Omental fat pad (tissue), 4 donors: ENCODE measurements at places on chromosomes 6 and 20. TPM values are rescaled to one million over a fixed set of nuclear protein-coding genes. Genes with fewer than 3 reads are reported as not detected.

Gene PCMT1
- 108 TPM for total RNA-seq

Gene ME1
- total RNA-seq = 20.1 TPM

DNA sequence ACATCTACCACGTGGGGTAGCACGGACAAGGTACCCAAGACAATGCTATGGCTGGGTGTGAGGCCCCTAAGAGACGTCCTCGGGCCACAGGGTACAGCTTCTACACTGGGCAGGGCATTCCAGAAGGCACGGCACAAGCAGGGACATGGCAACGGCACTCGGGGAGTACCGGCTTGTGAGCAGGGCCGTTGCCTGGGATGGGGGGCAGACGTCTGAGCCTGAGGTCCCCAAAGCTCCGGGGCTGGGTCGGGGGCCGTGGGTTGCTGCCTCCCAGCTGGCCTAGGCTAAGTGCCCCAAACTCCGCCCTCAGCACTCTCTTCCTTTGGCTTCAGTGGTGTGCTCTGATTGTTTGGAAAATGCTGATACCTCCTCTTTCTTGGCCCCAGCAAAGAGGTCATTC is 110.6 kb downstream of the SULF2 start:
- no peak for DNase-seq

Gene MUCL3
- not detected for total RNA-seq

DNA sequence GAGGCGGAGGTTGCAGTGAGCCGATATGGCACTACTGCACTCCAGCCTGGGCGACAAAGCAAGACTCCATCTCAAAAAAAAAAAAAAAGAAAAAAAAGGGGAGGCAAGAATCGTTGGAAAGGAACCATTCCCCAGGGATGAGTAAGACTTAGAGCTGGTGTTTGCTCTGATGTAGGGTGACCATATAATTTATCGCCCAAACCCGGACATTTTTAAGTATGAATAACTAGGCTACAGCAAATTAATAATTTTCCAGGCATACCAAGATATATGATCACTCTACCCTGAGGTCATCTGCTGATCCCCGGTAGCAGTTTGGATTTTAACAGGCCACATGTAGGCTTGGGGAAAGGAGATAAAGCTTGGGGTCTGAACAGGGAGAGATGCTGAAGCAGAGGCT is 260.9 kb downstream of the BTBD9 start:
- no peak for DNase-seq

- DNase-seq = no peak
Observed at GRCh38 chr6:31730631-31731086, 1.6 kb upstream of the DDAH2 start.

DNA sequence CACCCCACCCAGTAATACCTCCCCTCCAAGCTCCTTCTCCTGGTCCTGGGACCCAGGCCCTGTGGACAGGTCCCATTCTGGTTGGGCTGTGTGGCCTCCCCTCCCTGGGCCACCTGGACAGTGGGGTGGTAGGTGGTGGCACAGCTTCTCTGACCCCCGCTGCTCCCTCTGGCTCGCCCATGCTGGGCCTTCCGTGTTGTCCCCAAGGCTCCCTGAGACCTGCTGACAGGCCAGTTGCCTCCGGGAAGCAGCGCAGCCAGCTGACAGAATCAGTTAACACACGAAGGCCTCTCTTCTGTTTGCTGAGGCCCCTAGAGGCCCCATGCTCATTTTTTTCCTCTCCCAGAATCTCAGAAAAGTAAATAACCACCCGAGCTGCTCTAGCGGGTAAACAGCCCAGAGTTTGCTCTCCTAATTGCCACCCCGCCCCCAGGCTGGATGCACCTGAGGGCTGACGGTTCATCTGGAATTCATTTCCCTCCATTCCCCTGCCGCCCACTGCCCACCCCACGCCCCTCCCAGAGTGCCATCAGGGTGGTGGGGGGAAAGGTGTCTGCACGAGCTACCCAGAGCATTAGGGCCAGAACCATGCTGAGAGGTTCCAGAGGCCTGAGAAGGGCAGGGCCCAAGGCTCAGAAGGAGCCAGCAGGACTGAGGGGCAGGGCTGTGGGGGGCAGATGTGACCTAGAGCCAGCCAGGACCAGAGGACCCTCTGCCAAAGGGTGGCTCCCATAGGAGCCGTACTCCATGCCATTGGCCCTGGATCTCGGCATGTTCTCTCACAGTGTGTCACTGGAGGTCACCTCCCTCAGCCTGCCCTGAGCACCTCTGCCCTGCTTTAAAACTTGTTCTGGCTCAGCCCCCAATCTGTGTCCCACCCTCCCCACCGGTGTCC is 157.5 kb downstream of the GRM4 start:
- DNase-seq = no peak

Gene MUC22
- not detected for total RNA-seq

DNA sequence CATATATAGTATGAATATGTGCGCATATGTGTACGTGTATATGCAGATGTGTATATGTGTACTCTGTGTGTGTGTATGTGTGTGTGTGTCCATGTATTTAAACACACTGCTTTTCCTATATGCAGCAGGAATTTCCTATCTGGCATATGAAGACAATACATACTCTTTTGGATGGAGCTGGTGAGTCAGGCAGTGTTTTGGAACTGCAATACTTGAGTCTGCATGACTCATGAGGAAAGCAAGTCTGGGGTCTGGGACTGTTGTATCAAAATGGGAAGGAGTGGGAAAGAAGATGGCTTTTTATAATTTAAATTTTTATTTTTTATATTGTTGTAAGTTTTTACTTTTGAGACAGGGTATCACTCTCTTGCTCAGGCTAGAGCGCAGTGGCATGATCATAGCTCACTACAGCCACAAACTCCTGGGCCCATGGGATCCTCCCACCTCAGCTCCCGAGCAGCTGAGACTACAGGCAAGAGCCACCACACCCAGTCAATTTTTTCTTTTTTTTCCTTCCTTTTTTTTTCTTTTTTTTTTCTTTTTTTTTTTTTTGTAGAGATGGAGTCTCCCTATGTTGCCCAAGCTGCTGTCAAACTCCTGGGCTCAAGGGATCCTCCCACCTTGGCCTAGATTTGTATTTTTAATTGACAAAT is 72.2 kb downstream of the ATXN1 start:
- DNase-seq = no peak

GRCh38 chr6:108435391-108435790 is 125.3 kb upstream of the FOXO3 start:
- DNase-seq = no peak

GRCh38 chr6:154502553-154502952 is 7.9 kb downstream of the CNKSR3 start:
- no peak for DNase-seq

DNA sequence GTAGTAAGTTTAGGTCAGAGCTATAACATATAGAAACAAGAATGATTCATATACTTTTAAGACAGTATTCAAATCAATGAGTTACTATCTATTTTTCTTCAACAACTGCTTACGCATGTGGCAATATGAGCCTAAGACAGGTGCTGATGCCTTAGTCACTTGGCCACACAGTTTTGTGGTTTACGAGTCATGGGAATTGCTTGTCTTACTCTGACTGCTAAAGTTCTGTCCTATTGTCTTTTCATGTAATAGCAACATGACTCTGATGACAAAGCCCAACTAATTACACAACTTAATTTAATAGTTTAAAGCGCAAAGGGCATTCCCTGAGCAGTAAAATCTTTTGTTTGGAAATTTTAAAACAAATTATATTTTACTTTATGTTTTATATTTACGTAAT is 159.3 kb upstream of the CENPW start:
- no peak for DNase-seq

GRCh38 chr6:44665143-44665542 is 277.6 kb downstream of the CDC5L start:
- DNase-seq = no peak

DNA sequence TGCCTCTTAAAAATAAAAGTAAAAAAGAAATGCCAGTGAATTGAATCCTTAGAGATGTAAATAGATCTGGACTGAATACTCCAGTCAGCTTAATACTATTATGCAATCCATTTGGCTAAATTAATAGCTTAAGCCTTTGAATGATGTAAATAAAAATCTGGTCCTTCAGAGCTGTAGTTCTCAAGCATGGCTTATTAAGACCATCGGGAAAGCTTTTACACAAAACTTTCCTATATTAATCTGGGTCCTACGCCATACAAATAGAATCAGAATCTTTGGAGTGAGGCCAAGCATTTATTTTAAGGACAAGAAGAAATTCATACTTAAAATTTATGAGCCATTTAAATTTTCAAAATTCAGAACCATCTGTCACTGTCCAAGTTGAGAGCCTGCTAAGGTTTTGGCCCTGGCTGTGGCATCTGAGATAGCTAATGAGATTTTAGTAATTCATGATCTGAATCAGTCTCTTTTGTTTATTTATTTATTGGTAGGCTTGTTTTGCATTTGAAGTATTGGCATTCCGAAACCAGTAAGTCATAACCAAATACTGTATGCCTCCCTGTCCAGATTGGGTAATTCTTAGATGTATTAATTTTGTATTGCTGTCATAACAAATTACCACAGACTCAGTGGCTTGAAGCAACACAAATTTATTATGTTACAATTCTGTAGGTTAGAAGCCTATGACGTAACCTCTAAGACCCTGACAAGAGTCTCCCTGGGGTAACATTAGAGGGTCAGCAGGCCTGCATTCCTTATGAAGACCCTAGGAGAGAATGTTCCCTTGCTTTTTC is 228.1 kb upstream of the RAB32 start:
- no peak for DNase-seq

Gene NT5E
- total RNA-seq = 16.6 TPM

Gene VNN1
- 4.3 TPM for total RNA-seq

GRCh38 chr6:34554291-34555006 is 1.7 kb downstream of the SPDEF start:
- no peak for DNase-seq

Gene LAMA2
- total RNA-seq = 212 TPM

DNA sequence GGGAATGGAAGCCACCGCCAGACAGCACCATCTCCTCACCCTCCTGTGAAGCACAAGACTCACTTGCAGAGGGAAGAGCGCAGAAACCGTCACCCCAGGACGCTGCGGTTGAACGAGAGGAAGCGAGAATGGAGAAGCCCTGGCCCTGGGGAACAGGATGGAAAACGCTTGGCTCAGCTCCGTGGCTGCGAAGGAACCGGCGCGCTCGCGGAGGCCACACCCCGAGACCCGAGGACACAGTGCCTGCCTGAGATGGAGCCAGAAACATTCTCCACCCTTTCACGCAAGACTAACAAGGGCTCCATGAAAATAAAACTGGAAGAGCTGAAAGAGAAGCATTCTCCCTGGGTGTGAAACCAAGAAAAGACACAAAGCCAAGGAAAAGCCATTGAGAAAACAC is 25.3 kb upstream of the CHRNA4 start:
- no peak for DNase-seq

DNA sequence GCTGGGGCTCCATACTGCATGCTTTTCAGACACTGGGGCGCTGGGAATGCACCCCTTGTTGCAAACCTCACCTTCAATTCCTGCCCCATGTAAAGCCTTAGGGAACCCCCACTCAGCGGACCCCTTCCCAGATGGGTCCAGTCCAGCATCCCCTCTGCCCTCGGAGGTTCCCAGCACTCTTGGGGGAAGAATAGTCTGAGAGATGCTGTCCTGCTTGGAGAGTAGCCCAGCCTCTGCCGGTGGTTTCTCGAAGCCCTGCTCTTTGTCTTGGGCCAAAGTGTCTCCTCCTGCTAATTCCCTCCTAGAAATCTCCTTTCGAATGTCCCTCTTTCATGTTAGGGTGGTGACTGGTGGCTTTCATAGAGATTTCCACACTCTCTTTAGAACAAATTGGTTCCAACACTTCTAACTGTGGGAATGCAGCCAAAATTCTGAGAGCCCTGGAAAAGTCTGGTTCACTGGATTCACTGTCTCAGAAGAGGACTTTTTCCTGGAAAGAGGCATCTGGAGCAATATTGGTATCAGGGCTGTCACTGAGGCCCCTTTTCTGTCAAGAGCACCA is 24.9 kb upstream of the SULF2 start:
- DNase-seq = no peak

DNA sequence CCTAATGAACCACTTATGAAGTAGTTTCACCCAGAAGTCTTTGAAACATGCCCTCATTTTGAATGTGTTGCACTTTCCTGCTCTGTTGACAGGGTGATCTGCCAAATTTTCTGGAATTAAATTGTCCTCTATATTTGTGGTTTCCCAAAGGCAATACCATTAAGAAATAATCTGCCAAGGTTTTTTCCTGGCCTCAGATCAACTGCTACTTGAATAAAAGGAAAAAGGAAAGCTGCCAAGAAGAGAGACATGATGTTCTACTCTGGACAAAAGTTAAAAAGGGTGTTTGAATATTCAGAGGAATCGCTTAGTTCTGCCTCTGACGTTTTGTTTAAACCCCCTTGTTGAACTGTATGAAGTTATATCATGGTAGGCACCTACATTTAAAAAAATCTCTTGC is 37.4 kb upstream of the ARMH2 start:
- DNase-seq = no peak

Gene ADGRF4
- total RNA-seq = 0.19 TPM

DNA sequence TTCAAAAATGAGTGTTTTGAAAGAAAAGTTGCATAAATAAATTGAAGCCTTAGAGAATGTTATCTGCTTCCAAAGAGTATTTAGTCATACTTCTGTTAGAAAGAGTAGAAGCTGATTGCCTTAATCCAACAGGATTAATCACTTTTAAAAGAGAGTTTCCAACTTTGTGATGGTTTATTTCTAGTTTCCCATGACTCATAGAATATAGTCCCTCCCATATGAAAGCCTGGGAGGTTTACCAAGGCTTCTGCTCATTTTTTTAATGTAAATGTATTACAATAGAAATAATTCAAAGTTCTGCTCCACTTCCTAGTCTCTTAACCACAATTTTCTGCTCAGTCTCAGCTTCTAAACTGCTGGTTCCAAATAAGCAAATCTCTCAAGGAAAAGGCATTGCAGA is 118.0 kb upstream of the IRAK1BP1 start:
- no peak for DNase-seq

- no peak for DNase-seq
Observed at GRCh38 chr20:17317341-17317740, 90.5 kb downstream of the PCSK2 start.

DNA sequence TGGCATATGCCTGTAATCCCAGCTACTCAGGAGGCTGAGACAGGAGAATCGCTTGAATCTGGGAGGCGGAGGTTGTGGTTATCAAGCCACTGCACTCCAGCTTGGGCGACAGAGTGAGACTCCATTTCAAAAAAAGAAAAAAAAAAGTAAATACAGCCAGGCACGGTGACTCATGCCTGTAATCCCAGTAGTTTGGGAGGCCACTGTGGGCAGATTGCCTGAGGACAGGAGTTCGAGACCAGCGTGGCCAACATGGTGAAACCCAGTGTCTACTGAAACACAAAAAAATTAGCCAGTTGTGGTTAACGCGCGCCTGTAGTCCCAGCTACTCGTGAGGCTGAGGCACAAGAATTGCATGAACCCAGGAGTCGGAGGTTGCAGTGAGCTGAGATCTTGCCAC is 1.5 kb upstream of the NINL start:
- DNase-seq = no peak

DNA sequence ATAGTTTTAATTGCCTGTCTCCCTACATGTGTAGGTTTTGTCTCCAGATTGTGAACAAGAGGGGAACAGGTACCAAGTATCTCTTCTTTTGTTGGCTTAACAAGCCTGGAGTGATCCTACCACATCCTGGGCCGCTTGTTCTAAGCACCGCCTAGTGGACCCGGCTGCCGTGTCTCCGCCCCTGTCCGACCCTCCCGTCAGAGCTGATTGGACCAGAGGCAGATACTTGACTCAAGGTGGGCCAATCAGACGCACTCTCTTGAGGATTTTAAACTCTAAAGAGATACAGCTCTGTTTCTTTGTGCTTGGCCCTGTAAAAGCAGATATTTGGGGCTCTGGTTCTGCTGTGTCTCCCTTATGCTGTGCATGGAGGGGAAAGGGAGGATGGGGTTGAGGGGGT is 68.2 kb downstream of the PRDM1 start:
- no peak for DNase-seq

- peak; percentile 10 for DNase-seq
Observed at GRCh38 chr20:4153251-4153650, 137.9 kb upstream of the RNF24 start.
